Kidney glomerular epithelial cell (primary cell): ENCODE measurements at places on chromosomes 11 and 22.

DNA sequence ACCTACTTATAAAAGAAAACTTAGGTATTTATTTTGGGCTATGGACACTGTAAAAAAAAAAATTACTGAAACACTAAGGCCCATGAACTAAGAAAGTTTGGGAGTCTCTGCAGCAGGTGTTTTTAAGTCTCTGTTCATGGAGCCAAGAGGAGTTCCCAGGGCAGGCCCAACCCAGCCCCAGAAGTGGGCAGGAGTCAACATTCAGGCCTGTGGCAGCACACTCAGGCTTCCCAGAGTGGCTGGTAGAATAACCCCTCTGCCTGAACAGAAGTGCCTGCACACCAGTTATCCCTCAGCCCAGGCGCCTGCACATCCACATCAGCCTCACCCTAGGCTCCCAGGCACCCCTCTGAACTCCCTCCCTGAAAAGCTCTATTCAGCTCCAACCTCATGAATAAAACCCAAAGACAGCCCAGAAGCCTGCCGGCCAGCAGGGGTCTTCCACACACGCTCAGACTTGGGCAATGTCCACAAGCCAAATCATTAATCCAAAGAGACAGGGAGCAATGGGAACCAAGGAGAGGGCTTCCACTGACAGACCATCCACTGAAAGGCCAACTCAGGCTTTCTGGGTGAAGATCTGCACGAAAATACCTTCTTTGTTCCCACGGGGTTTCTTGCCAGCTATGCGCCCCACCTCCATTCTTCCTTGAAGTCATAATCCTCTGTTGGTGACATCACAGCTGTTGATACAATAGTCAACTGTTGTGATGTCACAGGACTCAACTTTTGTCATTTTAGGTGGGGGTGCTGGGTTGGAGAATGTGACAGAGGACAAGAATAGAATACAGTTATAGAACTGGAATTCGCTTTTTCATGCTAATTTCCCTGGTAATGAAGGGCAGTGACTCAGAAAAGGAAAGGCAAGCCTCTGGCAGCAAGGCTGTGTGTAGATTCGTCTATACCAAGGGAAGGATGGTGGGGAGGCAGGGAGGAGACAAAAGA is 83.7 kb downstream of the RPL27A start:
- DNase-seq = no peak

GRCh38 chr22:25709758-25710157 is 32.2 kb upstream of the MYO18B start:
- no peak for DNase-seq

DNA sequence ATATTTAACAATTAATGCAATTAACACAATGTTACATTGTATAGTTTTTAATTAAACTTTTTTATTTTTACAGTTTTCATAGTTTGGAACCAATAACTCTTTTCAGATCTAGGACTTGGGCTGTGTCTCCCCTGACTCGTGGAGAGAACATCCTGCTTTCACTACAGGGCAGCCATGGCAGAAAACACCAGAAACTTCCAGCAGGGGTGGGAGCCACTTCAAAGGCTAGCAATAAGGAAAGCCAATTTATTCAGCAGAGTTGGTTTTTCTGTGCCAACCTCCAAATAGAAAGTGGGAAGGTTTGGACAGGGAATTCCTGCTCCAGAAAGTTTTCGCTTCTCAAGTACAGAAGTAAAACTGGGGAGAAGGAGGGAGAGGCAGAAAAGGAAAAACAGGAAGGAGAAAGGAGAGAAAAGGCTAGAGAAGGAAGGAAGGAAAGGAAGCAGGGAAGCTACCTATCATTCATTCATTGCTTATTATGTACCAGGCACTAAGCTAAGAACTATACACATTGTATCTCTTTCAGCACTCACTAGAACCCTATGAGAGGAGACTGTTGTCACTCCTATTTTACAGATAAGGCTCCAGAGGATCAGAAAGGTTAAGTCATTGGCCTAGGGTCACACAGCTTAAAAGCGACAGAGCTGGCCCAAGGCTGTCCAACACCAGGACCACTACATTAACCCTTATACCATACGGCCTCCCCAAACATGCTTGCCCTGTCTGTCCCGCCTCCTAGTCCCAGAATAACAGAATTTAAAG is 54.8 kb upstream of the CREB3L1 start:
- no peak for DNase-seq

DNA sequence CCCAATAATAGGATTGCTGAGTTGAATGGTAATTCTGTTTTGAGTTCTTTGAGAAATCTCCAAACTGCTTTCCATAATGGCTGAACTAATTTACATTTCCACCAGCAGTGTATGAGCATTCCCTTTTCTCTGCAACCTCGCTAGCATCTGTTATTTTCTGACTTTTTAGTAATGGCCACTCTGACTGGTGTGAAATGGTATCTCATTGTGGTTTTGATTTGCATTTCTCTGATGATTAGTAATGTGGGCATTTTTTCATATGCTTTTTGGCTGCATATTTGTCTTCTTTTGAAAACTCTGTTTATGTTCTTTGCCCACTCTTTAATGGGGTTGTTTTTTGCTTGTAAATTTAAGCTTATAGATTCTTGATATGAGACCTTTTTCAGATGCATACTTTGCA is 97.4 kb downstream of the FDX1 start:
- DNase-seq = no peak

DNA sequence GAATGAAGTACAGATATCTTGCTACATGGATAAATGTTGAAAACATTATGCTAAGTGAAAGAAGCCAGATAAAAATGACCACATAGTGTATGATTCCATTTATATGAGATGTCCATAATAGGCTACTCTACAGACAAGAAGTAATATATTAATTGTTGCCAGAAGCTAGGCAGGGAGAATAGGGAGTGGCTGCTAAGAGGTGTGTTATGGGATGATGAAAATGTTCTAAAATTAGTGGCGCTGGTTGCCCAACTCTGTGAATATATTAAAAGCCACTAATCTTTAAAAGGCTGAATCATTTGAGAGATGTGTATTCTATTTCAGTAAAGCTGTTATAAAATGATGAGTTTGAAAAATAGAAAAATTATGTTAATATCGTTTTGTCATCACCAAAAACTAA is 144.4 kb downstream of the NCAM1 start:
- no peak for DNase-seq

DNA sequence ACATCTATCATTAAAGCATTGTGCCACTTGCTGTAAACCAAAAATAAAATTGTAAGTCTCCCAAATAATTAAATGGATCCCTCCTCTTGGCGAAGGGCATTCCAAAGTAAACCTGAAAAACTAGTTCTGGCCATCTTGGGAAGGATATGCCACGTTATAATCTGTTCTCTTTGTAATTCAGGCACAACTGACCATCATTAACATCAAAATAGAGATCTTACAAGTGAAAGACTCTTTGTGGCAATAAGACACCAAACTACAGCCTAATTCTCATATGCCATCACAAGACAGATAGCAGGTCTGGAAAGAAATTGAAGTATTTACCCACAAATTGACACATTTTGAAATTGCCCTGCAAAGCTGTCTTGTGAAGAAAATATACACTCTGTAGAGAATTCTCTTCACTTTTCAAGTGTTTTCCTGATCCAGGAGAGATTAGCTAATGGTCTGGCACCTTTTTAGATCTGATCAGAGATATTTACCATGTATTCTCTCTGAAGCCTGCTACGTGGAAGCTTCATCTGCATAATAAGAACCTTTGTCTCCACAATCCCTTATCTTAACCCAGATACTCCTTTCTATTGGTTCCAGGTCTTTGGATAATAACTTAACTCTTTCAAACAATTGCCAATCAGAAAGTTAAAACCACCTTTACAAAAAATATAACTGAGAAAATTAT is 630.4 kb upstream of the CCDC179 start:
- DNase-seq = no peak

GRCh38 chr22:18088825-18089568 is 11.2 kb downstream of the PEX26 start:
- peak; percentile 66 for DNase-seq

GRCh38 chr11:75574698-75575602 is 12.9 kb downstream of the SERPINH1 start:
- no peak for DNase-seq

DNA sequence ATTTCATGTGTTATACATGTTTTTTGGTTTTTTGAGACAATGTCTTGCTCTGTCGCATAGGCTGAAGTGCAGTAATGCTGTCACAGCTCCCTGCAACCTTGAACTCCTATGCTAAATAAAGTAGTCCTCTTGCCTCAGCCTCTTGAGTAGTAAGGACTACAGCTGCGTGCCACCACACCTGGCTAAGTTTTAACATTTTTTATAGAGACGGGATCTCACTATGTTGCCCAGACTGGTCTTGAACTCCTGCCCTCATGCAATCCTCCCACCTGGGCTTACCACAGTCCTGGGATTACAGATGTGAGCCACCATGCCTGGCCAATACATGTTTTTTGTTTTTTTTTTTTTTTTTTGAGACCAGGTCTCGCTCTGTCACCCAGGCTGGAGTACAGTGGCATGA is 33.9 kb downstream of the SWAP70 start:
- no peak for DNase-seq

GRCh38 chr22:35477911-35478582 is 62.6 kb upstream of the RASD2 start:
- DNase-seq = peak; percentile 84

DNA sequence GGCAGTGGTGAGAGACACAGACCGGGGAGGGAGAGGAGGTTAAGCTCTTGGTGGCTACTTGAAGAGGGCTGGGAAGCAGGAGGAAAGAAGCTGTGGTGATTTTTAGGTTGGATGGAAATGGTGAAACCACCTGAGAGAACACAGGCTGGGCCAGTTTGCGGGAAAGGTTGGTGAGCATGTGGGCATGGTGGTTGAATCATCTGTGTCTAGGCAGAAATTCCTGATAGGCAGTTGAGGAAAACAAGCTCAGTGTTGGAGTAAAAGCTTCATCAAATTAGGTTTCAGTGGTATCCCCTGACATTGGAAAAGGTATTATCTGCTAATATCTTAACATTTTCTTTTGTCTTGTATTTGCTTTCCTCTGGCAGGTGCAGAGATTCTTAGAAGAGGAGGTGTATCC is 4.3 kb upstream of the SGSM3 start:
- DNase-seq = no peak

DNA sequence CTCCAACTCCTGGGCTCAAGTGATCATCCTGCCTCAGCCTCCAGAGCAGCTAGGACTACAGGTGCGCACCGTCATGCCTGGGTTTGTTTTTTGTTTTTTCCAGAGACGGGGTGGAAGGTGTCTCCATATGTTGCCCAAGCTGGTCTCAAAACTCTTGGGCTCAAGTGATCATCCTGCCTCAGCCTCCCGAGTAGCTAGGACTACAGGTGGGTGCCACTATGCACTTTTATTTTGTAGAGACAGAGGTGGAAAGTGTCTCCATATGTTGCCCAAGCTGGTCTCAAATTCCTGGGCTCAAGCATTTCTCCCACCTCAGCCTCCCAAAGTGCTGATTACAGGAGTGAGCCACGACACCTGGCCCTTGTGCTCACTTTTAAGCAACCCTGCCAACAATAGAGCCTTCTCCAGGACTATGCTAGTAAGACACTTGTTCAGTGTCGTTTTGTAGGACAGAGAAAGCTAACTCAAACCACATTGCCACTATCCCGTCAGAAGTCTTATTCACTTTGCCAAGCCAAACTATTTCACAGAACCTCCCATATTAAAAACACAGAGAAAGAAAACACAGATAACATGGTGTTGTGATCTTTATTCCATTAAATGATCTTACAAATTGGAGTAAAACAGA is 9.4 kb upstream of the PLAAT3 start:
- DNase-seq = no peak
